Myometrial cell (primary cell): ENCODE measurements at places on chromosomes 13 and 19. TPM values are rescaled to one million over a fixed set of nuclear protein-coding genes. Genes with fewer than 3 reads are reported as not detected.

SEMA6B gene
- total RNA-seq: 0.53 and 0.86 TPM in 2 replicates

PRTN3 gene
- total RNA-seq: not detected in 2 replicates

MAMSTR gene
- total RNA-seq: 2.7 and 4.9 TPM in 2 replicates

MBD3L2 gene
- not detected in 2 replicates for total RNA-seq

GIPR gene
- total RNA-seq: 0.18 TPM in 1 of 2 replicates, not detected in the other

MYADM gene
- 67.2 and 68.3 TPM in 2 replicates for total RNA-seq

P2RY11 gene
- total RNA-seq: under 0.01 and 4.6 TPM in 2 replicates

KLK4 gene
- total RNA-seq: not detected in 2 replicates

RANBP3 gene
- total RNA-seq: 63.8 and 106 TPM in 2 replicates

KIR2DL1 gene
- total RNA-seq: not detected in 2 replicates

ZNF837 gene
- total RNA-seq: 2.1 and 4.3 TPM in 2 replicates

LRG1 gene
- not detected in 2 replicates for total RNA-seq

KIR2DL4 gene
- not detected in 2 replicates for total RNA-seq

CEACAM16 gene
- not detected in 2 replicates for total RNA-seq

ZNF540 gene
- 0.29 TPM in 1 of 2 replicates, not detected in the other for total RNA-seq

SULT2A1 gene
- total RNA-seq: not detected in 2 replicates

PRR20D gene
- not detected in 2 replicates for total RNA-seq

FUT1 gene
- total RNA-seq: under 0.01 and 0.86 TPM in 2 replicates

LENG1 gene
- total RNA-seq: 3.7 and 4.0 TPM in 2 replicates

EHD2 gene
- 141 and 157 TPM in 2 replicates for total RNA-seq

LILRA1 gene
- not detected in 2 replicates for total RNA-seq

URAD gene
- total RNA-seq: not detected in 2 replicates

NLRP4 gene
- total RNA-seq: not detected in 2 replicates

PGLYRP2 gene
- total RNA-seq: not detected in 2 replicates

SERTAD3 gene
- 25.9 and 27.4 TPM in 2 replicates for total RNA-seq

LIN7B gene
- 16.5 and 21.0 TPM in 2 replicates for total RNA-seq

FREM2 gene
- total RNA-seq: not detected in 2 replicates

SHISA7 gene
- not detected in 2 replicates for total RNA-seq

CCL25 gene
- not detected in 2 replicates for total RNA-seq

SYT3 gene
- 0.35 TPM in 1 of 2 replicates, not detected in the other for total RNA-seq

ITGBL1 gene
- total RNA-seq: 68.9 and 76.6 TPM in 2 replicates

GSX1 gene
- not detected in 2 replicates for total RNA-seq

FGF14 gene
- 1.2 and 1.9 TPM in 2 replicates for total RNA-seq

QPCTL gene
- 29.2 and 49.6 TPM in 2 replicates for total RNA-seq

KLC3 gene
- 0.29 TPM in 1 of 2 replicates, not detected in the other for total RNA-seq

RNF113B gene
- total RNA-seq: not detected in 2 replicates

ATP1A3 gene
- 0.29 and 0.89 TPM in 2 replicates for total RNA-seq
